ENCODE measurements at places on chromosomes 11 and 22.

GRCh38 chr11:21470521-21470920 is 722.4 kb upstream of the ANO5 start:
- no peak for DNase-seq

GRCh38 chr11:31768749-31769640 is 42.1 kb downstream of the PAX6 start:
- no peak for DNase-seq

- peak; percentile 78 for DNase-seq
Measured at GRCh38 chr11:44797886-44798606, 71.3 kb downstream of the TSPAN18 start.

DNA sequence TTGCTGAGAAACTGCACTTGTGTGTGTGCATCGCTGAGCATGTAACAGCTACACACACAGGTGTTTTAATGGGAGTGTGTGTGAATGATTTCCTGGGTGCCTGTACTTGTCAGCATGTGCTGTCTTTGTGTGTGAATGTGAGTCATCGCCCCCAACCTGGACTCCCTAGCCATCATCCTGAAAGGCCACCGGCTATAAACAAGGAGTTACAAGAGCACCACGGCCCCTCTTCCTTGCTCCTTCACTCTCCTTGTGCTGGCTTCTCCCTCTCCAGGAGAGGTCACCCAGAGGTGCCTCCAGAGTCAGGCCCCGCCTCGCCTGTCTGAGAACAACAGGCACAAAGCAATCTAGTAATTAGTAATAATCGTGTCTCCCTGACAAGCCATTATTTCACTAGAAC is 419.2 kb downstream of the BUD13 start:
- no peak for DNase-seq

- DNase-seq: no peak
Measured at GRCh38 chr11:74012074-74012809, 3.4 kb upstream of the UCP3 start.

GRCh38 chr11:69160296-69161116 is 4.8 kb downstream of the SMIM38 start:
- DNase-seq: no peak

DNA sequence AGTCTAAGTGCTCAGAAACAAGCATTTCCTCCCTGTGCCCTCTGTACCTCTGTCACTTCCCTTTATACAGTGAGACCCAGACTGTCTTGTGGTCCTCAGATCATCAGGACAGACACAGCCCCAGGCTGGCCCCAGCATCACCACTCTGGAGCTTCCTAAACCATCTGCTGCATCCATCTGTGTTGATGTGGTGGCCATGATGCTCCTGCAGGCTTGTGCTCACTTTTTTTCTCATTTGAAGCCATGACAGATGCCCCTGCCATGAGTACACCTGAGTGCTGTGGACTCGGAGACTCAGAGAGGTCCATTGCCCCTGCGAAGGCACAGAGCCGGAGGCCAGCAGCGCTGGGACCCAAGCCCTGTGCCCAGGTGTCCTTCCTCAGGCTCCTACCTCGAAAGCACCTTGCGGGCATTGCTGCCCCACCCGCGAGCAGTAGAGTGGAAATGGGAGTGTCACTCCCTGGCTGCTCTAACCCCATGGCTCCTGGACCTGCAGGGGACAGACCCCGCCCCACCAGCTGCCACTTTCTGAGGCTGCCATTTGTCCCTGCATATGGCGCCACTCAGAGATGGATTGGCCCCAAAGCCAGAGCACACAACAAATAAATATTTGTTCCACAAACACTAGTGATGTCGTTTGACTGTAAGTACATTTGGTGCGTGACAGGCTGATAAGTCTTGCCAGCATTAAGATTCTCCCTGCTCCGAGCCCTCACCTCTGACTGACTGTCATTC is 593.5 kb downstream of the TBC1D22A start:
- DNase-seq: no peak

- no peak for DNase-seq
Measured at GRCh38 chr11:85934596-85935169, 79.5 kb downstream of the CCDC83 start.

GRCh38 chr11:86458294-86459001 is 83.8 kb downstream of the CCDC81 start:
- no peak for DNase-seq

DNA sequence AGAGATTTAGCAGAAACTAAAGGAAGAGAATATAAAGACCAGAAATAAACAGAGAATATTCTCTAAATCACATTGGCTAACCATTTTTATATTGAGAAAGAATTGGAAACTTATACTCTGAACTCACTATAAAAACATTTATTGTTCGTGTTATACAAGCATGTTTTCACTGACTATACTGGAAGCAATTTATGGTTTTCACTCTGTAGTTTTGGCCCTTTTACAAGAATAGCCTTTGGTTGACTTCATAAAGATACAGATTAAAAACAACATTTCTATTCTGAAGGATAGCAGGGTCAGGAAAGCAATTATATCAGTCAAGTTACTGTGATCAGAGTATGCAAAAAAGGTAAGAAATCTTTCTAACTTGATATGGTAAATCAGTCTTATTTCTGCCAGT is 965.7 kb upstream of the FAT3 start:
- no peak for DNase-seq

GRCh38 chr22:41226723-41227655 is 13.7 kb downstream of the CHADL start:
- DNase-seq: no peak

DNA sequence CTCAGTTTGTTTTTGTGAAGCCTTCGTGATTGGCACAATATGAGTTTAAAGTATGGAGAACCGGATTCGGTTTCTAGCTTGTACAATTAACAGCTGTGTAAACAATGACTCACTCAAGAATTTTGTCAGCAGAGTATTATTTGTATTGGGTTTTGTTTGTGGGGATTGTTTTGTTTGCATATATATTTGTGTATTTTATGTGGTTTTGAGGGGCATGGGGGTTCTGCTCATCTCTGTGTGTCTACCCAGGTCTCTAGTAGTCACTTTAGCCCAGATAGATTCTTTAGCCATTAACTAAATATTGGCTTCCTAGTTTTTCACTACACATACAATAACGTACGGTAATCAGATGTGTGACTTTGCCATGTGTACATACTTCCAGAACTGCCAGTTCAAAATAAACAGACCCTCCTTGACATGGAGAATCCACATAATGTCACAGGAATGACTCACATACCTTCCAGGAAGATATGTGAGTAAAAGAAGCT is 7.5 kb upstream of the MS4A7 start:
- no peak for DNase-seq

DNA sequence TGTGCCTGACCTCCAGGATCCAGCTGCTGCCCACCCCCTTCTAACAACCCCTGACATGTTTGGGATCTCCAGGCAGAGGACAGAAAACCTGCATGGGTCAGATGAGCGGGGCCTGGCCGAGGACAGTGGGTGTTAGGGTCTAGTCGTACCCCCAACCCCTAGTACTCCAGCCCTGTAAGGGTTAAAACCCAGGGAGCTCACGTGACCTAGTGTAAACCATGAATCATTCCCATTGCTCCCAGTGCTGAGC is 89.1 kb upstream of the CRYBB3 start:
- no peak for DNase-seq

- DNase-seq: no peak
Measured at GRCh38 chr11:74094393-74094792, 76.4 kb downstream of the C2CD3 start.
